Jurkat, Clone E6-1 (cell line): ENCODE measurements at places on chromosomes 11 and 22.

DNA sequence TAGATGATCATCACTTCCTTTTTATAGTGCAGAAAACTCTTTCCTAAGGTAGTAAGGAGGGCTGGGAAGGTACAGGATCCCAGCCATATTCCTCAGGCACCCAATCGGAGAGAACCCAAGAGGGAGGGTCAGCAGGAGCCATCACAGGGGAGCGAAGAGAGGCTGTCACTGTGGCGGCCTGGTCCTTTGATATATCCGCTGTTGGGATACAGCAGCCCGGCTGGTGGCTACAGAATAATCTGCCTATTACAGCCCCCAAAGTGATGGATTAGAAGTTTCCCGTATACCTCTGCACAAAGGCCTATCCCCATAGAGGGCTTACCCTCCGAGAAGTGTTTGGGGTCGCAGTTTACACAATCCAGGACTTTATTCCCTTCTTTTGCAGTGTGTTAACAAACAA is 48.5 kb downstream of the OR4D9 start:
- no peak for DNase-seq

- no peak for DNase-seq
Observed at GRCh38 chr11:33624083-33624482, 76.5 kb downstream of the C11orf91 start.

DNA sequence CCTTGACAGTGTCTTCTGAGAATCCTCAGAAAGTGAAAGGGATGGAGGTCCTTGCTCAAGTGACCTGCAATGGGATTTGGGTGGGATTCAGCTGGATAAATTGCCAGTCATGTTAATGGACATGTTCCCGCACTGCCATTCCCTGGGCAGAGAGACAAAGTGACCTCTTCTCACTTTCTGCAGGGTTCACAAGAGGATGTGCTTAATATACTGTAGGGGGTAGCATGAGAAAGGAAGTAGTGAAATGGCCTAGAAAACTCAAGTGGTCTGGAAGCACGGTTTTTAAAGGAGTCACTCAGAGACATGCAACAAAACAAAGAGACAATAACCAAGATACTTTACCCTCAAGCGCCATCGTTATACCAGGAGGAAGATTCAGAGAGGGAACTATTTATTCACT is 70.2 kb downstream of the NELL1 start:
- DNase-seq = no peak

GRCh38 chr11:68677432-68677831 is 6.9 kb upstream of the GAL start:
- no peak for DNase-seq

- DNase-seq = no peak
Observed at GRCh38 chr11:102704841-102705240, 728 bp downstream of the MMP27 start.

- DNase-seq = peak; percentile 37
Observed at GRCh38 chr11:26914968-26915367, 78.9 kb upstream of the FIBIN start.

GRCh38 chr11:97964332-97965004 is 1056.3 kb upstream of the CNTN5 start:
- DNase-seq = no peak

GRCh38 chr11:30960387-30960992 is 374.3 kb upstream of the MPPED2 start:
- DNase-seq = peak; percentile 35

- no peak for DNase-seq
Observed at GRCh38 chr11:77065878-77066228, 918 bp upstream of the CAPN5 start.

DNA sequence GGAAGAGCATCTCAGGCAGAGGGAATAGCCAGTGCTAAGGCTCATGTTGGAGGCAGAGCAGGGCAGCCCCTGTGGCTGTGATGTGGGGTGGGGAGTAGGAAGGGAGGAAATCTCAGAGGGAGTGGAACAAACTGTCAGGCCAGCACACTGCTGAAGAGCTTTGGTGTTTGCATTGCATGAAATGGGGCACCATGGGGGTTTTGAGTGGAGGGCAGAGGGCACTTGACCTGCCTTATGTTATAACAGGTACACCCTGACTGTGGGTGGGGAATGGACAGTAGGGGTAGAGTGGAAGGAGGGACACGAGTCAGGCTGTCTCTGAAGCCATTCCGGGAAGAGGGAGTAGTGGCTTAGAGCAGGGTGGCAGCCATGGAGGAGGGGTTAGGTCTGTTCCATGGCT is 24.0 kb downstream of the PRDM11 start:
- DNase-seq = no peak

GRCh38 chr11:94184846-94185245 is 56.2 kb downstream of the PANX1 start:
- DNase-seq = no peak

DNA sequence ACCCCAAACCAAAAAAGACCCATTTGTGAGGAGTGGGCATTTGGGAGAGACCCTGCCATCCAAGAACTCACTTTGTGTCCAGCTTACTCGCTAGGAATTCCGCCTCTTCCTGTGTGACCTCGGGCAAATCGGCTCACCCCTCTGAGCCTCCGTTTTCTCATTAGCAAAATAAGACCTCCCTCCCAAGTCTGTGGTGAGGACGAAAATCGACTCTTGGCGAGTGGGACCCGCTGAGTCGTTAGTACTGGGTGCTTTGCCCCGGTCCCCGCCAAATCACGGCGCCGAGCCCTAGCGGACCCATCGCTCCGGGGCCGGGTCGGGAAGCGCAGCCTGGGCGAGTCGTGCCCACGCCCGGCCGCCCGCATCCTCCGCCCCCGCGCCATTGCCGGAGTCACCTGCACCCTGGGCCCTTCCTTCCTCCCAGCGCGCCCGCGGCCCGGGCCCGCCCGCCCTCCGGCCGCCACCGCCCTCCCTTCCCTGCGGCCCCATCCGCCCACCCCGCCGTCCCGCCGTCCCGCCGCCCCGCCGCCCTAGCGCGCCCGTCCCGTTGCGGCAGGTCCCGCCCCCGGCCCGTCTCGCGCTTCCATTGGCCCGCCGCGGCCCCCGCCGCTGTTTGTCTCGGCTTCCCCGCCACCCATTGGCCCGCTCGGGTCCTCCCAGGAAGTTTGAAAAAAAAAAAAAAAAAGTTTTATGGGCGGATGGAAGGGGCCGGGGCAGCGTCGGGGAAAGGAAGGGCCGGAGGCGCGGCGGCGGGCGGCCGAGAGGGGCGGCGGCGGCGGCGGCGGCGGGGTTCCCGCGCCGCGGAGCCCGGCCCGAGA is 48.9 kb downstream of the TRIOBP start:
- peak; percentile 69 for DNase-seq

GRCh38 chr11:241634-242033 is 4.9 kb downstream of the PSMD13 start:
- no peak for DNase-seq

DNA sequence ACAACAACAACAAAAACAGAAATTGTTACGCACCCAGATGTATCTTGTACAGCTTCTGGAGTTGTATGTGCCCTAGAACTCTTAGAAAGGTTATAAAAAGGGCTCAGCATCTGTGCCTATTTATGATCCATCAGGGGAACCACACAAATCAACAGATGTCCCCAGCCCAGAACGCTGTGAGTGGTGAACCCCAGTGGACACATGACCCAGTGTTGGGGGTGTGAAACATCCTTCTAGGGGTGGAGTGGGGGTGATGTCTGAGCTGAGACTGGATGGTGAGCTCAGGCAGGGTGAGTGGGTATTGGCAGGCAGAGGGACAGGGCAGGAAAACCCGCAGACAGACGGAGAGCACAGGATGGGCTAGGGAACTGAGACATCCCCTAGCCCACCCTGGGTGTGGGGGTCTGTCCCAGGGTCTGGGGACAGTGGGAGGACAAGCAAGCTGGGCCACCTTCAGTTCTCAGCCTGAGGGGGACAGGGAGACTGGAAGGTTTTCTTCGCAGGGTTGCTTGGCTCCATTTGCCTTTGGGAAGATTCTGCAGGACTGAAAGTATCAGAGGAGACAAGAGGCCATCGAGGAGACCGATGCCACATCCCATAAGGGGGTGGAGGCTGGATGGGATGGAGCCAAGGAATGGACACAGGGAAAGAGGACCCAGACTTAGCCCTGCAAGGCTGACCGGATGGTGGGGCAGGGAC is 5.8 kb upstream of the EMID1 start:
- DNase-seq = no peak

DNA sequence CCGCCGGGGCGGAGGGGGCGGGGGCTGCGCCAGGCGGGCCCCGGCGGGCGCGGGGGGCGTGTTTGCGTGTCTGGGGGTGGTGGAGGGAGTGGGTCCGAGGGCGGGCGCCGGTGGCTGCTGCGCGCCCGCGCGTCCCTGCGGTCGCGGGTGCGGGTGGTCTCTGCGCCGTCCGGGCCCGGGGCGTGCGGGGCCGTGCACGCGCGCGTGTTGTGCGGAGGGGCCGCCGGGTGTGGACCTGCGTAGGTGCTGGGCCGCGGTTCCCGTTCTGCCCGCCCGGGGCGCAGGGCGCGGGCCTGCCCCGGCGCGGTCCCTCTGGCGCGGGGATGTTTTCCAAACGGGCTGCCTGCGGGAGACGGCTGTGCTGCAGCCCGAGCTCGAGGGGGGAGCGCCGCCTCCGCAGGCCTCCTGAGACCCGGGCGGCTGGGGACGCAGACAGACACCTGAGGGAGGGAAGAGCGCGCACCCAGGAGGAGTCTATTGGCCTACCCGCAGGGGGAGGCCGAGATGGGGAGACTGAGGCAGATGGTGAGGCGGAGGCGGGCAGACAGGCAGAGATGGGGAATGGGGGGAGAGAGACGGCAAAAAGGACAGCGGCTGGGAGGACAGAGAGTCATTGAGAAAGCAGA is 442 bp downstream of the PELI3 start:
- no peak for DNase-seq

GRCh38 chr11:15801616-15802015 is 554.7 kb downstream of the SOX6 start:
- no peak for DNase-seq

- no peak for DNase-seq
Observed at GRCh38 chr11:2666828-2667570, 32.8 kb downstream of the KCNQ1OT1 start.

DNA sequence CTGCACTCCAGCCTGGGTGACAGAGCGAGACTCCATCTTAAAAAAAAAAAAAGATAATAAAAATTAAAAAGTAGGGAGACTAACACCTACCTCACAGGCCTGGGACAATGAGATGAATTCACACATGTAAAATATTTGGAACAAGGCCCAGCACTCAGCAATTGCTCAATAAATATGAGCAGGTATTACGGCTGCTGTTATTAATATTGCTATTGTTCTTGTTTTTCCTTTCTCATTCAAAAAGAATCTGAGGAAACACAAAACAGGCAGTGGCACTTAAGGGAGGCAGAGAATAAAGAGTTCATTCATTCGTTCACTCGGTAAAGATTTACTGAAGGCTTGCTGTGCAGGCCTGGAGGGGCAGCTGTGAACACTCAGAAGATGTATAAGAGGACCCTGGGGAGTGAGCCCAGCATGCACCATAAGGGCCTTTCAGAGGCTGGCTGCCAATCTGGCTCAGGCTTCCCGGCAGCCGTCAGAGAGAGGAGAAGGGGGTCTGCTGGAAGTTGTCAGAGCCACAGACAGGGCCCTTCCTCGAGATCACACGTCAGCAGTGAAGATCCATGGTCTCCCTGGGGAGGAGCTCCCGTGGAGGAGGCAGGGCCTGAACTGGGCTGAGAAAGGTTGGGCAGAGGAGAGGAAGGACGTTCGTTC is 51.6 kb upstream of the TCF20 start:
- no peak for DNase-seq
